Hematopoietic multipotent progenitor cell treated with erythropoietin and hydrocortisone succinate and interleukin-3 and kit ligand, for 6 days (in vitro differentiated cells): ENCODE measurements at places on chromosomes 11 and 22.

GRCh38 chr11:110432713-110433392 is 3.1 kb downstream of the FDX1 start:
- no peak for DNase-seq

DNA sequence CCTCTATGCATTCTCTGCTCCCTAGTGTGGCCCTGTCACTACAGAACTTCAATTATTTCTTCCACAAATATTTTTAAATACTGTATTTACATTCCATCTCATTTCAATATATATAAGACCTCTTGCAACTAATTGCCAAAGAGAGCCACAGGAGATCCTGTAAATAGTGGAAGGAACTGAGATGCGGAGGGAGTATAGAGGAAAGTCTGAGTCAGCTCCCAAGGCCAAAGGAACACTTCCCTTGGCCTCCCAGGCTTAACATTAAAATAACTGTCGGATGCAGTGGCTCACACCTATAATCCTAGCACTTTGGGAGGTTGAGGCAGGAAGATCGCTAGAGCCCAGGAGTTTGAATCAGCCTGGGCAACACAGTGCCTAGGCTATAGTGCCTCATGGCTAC is 31.2 kb downstream of the RBFOX2 start:
- DNase-seq, result no peak

- peak; percentile 38 for DNase-seq
These were observed 32.2 kb downstream of the CYTH4 start for GRCh38 chr22:37314315-37315074.

DNA sequence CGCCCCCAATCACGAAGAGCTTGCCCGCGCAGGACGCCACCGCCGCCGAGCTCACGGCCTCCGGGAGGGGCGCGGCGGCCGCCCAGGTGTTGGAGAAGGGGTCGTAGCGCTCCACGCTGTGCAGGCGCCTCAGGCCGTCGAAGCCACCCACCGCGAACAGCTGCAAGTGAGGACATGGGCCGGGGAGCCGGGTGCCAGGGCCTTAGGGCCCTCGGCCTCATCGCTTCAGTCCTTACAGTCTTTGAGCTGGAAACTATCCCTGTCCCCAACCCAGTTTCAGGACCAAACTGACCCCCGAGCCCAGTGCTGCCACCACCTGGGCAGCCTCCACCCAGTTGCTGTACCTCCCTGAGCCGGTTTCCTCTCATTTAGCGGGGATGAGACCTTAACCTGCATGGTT is 7.6 kb downstream of the KLHL35 start:
- DNase-seq, result no peak

GRCh38 chr11:21410513-21410912 is 741.1 kb downstream of the NELL1 start:
- DNase-seq, result no peak

- DNase-seq, result peak; percentile 23
These were observed 122.0 kb upstream of the ZC3H12C start for GRCh38 chr11:109971184-109971523.

DNA sequence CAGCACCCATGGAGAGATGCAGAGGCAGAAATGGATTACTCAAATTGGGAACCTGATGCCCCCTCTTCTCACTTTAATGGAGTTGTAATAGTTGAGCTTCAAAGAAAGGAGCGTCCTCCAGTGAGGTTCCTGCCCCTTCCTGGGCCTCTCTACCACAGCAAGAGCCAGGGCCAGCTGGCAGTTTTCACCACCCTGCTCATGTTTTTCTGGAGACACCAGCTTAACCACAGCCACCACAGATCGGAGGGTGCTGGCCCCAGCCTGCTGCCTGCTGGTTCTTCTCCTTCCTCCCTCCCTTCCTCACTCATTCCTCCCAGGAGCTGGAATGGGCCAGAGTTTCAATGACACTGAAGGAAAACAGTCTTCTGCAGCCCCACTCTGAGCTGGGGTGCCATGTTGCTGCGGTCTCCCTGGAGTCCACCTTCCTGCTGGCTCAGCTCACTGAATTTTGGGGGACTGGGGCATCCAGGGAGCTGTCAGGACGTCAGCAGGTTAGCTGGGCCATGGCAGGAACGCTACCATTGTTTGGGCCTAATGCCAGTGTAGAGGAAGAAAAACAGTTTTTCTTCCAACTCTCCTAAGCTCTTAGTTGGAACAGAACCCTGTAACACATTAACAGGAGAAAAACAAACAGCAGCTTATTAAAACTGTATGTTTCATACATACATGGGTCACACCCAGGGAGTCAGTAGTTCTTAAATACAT is 57.7 kb downstream of the TRAF6 start:
- DNase-seq, result peak; percentile 82

DNA sequence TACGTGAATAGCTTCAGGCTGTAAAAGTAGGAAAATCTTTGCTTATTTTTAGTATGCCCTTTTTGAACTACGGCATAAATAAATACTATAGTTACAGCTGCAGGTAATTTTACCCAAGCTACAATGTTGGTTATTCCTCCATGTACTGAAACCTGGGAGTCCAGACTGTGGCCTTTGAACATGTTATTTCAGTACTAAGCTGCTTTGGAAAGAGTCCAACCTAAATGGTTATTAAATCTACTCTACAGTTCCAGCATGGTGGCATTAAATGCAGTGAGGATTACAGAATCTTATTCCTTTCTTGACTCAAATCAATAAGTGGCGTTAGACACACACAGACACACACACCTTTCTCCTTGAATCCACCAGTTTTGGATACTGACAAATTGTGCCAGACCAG is 165.1 kb downstream of the MSANTD4 start:
- DNase-seq, result no peak

DNA sequence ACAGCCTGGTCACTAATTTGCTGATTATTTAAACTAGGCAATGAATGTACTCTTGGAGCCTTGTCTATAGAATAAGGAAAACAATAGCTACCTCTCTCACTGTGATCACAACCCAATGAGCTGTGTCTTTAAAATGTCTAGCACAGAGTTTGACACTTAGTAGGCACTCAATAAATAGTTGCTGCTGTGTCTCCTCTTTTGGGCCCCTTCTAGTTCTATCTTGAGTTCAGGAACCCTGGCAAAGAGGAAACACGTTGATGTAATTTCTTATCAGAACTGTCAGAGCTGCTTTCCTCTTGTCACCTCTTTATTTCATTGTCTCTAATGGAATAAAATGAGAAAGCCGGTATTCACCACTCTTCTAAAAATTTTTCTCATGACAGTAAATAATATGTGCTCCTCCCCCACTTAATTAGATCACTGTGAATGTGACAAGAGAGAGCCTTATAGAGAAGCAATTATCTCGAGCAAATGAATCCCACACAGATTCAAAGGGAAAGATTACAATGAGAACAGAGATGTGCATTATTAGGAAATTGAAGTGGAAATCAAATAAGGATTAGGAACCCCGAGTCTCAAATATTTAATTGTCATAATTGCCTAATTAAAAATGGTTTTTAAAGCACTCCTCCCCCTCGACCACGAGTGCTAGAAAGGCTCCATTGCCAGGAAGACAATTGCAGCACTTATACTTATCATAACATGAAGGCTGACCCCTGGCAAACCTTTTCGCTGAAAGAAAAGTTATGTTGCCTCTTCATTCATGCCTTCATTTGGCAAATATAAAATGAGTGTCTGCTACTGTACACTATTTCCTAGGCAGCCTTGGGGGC is 175.0 kb upstream of the BDNF start:
- DNase-seq, result peak; percentile 4

- DNase-seq, result no peak
These were observed 69.6 kb downstream of the PPP2R1B start for GRCh38 chr11:111696556-111696955.

GRCh38 chr22:47805394-47805935 is 1043.0 kb downstream of the TBC1D22A start:
- DNase-seq, result no peak

- no peak for DNase-seq
These were observed 52.0 kb upstream of the SUSD2 start for GRCh38 chr22:24129263-24129651.

GRCh38 chr11:103202048-103202651 is 92.9 kb downstream of the DYNC2H1 start:
- peak; percentile 73 for DNase-seq

GRCh38 chr11:12806113-12806512 is 131.9 kb downstream of the TEAD1 start:
- DNase-seq, result no peak
